ENCODE measurements at places on chromosomes 13 and 19.

DNA sequence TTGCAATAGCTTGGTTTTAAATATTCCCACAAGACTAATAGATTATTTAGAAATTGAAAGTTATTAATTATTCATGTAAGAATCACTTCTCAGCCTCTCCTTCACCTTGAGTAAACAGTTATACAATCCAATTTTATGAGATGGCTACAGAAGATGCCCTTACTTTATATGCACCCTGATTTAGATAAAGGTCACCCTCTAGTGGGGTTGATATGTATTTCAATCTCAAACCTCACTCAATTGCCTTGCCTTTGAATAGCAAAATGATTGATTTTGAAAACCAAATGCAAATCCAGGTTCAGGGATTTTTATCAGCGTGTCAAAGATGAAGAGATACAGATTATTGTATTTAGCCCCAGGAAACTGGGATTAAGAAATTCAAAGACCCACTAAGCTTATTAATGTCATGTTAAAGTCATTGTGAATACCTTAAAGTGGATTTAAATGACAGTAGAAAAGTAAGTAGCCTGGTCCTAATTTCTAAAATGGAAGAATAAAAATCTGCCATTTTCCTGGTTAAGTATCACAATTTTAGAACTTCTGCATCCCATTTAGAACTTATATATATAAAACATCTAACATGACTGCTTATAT, 305.1 kb downstream of the ITGBL1 start:
- DNase-seq = no peak

GRCh38 chr13:90415902-90416301, 931.6 kb upstream of the MIR17HG start:
- no peak for DNase-seq

- no peak for DNase-seq
These were observed 759 bp upstream of the TLE6 start for GRCh38 chr19:2976609-2977000.

- no peak for DNase-seq
These were observed 107.2 kb downstream of the CACNA1A start for GRCh38 chr19:13398780-13399726.

DNA sequence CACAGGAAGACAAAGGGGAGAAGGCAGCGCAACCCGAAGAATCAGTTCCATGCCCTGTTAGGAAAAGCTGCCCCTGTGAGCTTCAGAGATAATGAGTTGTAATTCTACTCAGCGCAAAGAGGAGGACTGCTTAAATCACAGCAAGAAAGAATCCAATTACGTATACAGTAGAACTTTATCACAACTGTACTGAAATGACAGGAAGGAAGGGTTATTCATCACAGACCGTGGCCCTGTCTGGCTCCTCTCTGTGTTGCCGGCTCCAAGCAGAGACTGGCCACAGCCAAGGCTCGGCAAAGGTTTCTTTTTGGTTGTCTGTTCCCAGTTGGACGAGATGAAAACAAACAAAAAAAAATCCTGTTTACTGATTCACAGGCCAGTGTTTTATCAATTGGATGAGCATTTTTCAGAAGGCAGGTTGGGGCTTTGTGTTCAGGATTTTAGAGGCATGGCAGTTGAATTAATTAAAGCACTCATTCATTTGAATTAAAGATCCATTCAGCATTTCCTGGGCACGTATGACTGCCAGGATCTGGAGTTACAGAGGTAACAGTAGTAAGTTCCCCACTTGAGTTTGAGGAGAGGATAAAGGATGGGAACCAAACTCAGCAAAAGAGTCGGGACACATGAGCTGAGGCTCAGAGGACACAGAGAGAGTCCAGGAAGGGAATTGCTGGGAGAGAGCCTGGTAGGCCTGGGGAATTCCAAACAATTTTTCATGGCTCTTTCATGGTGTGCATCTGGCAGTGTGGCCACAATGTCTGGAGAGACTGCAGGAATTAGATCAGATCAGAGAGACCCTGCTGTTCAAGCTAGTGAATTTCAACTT, 341.0 kb downstream of the DNAJC15 start:
- no peak for DNase-seq

DNA sequence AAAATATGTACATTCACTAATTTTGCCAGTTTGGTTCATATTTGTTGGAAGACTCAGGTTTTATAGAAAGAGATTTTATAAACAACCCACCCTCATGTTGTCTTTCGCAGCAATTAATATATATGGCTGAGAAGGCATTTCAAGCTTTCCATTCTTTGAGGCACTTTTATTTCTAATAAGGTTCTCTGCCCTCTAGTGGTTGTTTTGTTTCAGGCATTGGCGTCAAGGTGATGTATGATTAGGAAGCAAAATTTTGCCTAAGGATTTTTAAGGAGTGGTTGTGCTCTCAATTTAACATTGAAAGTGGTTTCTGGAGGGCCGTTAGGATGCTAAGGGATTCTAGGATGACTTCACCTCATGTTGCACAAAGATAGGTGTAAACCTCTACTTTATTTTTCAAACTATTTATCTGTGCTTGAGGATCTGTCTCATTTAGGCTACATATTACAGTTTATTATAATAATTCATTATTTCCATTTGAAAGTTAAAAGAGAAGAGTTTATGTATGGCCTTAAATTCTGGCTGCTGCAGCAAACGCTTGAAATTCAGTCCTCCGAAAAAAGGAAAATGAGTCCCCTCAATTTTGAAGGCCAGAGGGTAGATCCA, 35.9 kb downstream of the OXGR1 start:
- no peak for DNase-seq

DNA sequence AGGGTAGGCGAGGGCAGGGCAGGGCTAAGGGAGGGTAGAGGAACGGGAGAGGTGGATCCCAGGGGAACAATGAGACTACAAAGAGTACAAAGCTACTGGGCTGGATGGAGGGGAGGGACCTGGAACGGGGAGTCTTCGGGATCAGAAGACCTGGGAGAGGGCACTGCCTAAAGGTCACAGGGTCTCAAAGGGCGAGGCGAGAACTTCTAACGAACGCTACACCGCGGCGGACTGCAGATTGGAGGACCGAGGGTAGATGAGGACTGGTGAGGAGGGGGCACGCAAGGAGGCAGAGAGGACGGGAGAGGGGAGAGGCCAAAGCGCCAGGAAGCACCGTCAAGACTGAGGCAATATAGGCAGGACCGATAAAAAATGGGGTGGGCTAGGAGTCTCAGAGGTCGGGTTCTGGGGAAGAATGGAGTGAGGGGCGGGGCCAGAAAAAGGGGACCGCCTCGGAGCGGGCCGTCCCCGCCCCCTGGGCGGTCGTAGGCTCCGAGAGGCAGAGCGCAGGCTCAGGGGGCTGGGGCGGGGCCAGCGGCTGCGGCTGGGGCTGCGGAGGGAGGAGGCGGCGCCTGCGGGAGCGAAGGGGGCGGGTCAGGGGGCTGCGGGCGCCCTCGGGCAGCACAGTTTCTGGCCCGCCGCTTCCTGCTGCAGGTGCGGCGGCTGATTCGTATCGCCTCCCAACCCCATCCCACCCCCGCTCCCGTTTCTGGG, 1.3 kb upstream of the KCNC3 start:
- peak; percentile 57 for DNase-seq

DNA sequence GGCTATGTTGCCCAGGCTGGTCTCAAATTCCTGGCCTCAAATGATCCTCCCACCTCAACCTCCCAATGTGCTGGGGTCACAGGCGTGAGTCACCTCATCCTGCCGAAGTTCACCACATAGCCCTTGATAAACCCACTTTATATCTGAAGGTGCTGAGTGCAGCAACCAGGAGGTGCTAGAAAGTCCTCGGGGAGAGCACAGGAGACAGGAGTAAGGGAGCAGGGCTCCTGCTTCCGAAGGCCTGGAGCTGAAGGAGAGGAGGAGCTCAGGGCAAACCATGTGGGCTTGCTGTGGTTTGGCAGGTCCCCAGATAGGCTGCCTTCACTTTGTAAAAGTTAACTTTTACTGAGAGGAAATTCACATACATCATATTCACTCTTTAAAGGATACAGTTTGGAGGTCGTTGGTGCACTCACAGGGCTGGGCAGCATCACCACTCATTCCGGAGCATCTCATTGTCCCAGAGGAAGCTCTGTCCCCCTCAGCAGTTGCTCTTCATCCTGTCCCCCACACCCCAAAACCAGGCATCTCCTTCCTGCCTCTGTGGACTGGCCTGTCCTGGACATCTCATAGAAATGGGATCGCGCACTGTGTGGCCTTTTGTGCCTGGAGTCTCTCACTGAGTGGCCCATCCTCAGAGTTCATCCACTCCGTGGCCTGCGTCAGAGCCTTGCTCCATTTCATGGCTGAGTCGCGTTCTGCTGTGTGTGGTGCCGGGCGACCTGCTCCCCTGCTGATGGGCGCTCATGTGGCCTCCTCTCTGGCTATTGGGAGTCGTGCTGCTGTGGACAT, 49.5 kb downstream of the KDM4B start:
- DNase-seq = no peak
